ENCODE measurements at places on chromosomes 12 and 14.
A peak's percentile ranks its signal among the peaks of the same experiment; 100 is the strongest.

DNA sequence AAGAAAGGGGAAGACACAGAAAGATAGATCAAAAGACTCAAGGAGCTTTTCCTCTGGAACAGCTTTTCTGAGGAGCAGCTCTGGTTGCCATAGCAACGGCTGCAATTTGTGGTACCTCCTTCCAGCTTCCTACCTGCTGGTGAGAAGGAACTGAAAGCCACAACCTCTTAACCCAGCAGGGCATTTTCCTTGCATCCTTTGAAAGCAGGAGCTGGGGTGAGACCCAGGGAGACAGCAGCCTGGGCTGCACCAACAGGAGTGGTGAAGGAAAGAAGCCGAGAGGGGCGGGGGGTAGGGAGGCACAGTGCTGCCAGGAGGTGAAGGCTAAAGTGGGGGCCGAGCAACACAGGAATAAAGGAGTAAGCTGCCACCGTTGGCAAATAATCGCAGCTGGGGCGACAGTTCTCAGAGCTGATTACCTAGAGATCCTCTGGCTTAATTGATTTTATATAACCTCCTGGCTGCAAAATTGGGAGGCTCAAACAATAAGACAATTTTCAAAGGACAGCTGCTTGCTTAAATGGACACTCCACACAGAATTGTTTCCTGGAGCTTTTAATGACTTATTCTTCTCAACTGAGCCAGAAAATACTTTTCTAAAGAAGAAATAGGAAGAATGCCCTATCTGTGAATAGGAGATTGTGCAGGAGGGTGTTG is 129.4 kb downstream of the RPAP3 start:
- no peak for DNase-seq

GRCh38 chr14:75283833-75284563 is 5.4 kb downstream of the FOS start:
- DNase-seq, result peak; percentile 26

DNA sequence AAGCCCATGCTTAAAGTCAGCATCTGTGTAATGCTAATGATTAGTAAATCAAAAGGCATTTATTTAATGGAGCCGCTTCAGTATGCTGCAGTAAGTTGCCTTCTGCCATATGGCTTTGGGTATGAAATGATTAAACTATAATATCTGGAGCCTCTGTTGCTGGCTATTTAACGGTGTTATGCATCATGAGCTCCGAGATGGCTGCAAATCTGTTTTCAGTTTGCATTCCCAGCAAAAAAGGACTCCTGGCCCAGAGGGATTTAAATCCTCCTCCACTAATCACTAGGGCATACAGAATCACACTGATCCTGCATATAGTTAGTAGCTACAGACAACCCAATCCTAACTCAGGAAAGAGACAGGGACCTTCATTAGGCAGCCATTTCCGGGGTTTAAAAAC is 171.5 kb upstream of the EEA1 start:
- DNase-seq, result no peak

GRCh38 chr12:104458694-104459367 is 2.1 kb downstream of the CHST11 start:
- DNase-seq, result peak; percentile 52

DNA sequence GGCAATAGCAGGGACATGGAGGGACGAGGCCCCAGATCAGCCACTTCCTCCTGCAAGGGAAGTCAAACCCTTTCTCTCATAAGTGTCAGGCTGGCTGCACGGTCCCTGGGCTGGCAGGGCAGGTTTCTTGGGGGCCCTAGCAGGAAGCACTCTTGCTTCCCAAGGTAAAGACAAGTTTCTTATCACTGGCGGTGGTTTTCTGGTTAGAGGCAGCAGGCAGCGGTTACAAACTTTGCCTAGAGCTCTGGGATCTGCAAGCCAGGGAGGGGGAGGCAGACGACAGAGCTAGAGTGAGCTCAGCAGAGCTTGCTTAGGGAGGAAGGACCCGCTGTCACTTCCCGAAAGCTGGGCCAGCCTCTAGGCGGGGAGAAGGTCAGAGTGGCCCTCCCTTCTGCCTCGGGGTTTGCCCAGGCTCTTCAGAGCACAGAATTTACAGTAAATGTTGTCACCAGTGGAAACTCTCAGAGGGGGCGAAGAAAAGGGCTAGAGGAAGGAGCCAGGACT is 20.4 kb downstream of the BATF start:
- peak; percentile 33 for DNase-seq

GRCh38 chr12:78226763-78227162 is 396.1 kb downstream of the NAV3 start:
- DNase-seq, result no peak

- DNase-seq, result peak; percentile 24
These were observed 11.8 kb downstream of the P2RX7 start for GRCh38 chr12:121144416-121144914.

DNA sequence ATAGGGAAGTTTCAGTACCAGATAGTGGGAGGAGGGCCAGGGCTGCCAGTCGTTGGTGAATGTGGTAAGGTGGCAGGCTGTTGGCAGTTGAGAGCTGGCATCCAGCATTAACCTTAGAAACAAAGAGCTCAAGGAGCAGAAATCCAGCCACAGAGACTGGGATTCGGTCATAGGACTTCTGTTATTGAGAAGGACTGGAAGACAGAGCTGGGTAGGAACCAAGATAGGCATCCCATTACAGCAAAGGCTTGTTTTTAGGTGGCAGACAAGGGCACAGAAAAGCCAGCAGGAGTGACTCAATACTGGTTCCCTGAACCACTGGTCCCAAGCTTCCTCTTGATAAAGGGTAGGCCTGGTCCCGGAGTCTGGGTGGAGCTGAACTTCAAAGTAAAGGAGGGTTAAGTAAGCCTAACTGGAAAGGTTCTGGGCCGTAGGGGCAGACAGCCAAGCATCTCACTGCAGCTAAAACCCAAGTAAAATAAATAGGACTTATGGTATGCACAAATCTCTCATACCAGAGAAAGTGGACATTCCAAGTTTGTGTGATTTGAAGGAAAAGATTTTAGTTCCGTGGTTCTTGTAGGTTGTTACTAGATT is 147.9 kb downstream of the ETV6 start:
- peak; percentile 72 for DNase-seq
